ENCODE measurements at places on chromosomes 4 and X. TPM values are rescaled to one million over a fixed set of nuclear protein-coding genes. Genes with fewer than 3 reads are reported as not detected.

CT55 gene
- not detected for total RNA-seq

CD99 gene
- 34.8 TPM for total RNA-seq

GAGE12F gene
- total RNA-seq, result not detected

MTNR1A gene
- total RNA-seq, result 2.8 TPM

IDUA gene
- total RNA-seq, result 7.8 TPM
